ENCODE measurements at places on chromosomes 6 and 20.

DNA sequence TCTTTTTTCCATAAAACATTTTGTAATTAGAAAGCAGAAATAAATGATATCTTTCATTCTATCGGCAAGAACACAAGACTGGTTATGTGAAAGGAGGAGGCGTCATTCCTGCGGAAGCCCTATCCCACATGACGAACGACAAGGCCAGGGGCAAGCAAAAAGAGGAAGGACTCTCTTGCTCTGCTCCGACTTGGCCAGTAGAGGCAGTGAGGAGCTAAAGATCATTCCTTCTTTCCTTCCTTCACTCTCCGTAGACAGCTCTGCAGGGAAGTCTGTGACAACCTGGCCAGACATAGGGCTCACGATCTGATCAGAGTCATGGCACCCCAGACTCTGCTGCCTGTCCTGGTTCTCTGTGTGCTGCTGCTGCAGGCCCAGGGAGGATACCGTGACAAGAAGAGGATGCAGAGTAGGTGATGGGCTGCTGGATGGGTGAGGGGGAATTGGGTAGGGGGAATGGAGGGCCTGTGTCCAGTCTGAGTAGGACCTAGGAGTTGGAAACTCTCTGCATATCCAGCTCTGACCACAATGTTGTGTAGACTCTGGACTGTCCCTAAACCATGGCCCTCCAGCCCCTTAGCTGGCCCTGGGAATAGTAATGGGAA lies at the start of gene WFDC10A:
TSS of gene WFDC10A (plus strand) at position 244 of the 605 bp plus-strand sequence. CDS start at position 319, 75 bp downstream.
- DNase-seq = peak; percentile 30

- no peak for DNase-seq
These were observed 384.8 kb downstream of the TFAP2B start for GRCh38 chr6:51203504-51203903.

DNA sequence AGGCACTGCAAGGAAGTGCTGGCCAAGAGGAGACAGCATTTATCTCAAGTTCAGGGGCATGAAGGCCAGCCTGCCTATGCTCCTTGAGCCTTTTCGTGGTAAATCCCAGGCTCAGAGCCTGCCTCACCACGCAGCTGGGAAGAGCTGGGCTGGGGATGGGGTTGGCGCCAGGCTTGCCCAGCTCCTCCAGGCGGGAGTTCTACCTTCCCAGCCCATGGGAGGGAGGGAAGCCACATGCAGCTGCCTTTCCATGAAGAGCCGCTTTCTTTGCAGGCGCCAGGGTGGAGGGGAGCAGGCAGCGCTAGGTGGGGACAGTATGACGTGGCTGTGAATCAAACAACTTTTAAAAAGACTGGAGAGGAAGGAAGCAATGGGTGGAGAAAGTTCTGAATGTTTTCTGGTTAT lies 19.5 kb upstream of the SIRT5 start:
- DNase-seq = no peak

DNA sequence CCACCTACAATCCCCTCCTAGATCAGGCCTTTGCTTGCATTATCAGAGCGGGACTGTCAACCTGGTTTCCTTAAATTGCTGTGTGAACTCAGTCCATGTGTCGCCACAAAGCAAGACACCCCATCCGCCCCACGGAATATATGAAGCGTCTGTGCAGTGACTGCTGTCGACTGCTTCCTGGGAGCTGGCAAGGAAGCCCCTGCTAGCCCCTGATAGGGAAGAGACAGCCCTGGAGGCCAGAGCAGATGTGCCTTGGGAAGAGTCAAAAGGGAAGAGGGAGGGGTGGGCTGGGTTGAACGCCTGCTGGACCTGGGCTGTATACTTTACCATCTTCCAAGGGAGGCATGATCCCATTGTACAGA lies 44.1 kb upstream of the APCDD1L start:
- no peak for DNase-seq

- DNase-seq = no peak
These were observed 932.7 kb downstream of the TFAP2A start for GRCh38 chr6:9482030-9482738.

GRCh38 chr20:5214826-5215225 lies 88.0 kb downstream of the CDS2 start:
- no peak for DNase-seq

DNA sequence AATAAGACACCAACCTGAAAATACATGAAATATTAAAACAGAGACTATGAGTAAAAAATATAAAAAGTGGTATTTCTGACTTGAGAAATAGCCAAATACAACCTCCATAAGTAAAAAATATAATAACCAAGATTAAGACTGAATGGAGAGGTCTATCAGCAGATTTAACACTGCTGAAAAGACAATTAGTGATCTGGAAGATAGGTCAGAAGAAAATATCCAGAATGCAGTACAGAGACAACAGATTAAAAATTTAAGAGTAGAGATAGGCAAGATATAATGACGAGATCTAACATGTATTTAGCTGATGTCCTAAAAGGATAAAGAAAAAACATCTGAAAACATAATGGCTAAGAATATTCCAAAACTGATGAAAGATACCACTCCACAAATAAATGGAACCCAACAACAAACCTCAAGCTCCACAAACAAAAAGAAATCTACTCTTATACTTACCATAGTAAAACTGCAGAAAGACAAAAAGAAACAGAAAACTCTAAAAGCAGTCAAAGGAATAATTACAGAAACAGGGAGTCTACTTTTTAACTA lies 18.8 kb downstream of the ESF1 start:
- no peak for DNase-seq

- peak; percentile 67 for DNase-seq
These were observed 127.2 kb upstream of the TAB2 start for GRCh38 chr6:149190224-149190831.

- no peak for DNase-seq
These were observed 26.1 kb upstream of the GABRR1 start for GRCh38 chr6:89243331-89243629.

DNA sequence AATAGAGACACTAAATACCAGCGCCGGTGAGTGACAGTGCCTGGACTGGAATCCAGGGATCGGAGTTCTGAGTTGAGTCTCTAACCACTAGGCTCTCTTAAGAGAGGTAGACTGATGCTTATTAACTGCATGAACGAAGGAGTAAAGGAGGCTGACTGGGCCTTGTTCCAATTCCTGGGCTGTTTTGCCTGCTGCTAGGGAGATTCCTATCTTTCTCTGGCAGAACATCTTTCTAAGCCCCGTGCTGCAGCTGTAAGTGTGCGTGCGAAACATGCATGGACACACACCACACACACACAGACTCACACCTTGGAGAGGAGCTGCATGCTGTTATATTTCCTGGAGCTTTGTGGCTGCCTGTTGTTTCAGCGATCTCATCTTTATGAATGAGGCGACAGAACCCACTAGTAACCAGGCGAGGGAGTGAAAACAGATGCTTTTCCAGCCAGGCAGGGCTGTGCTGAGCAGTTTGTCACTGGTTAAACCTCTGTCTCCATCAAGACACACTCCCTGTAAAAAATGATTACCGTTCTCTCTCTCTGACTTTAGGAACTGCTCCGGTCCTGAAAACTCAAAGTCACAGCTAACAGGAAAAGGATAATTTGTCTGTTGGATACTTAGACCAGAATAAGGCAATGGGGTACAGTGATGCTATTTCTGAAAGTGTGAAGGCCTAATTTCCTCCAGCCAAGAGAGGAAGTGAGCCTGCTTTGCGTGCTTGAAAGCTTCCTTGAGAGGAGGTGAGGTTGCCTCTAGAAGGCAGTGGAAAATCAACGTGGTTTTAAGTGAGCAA lies 157.4 kb upstream of the ZNF217 start:
- peak; percentile 42 for DNase-seq

- no peak for DNase-seq
These were observed 23.4 kb upstream of the VEGFA start for GRCh38 chr6:43746613-43747102.
